LHCN-M2 (cell line): ENCODE measurements at places on chromosomes 16 and 17.

- DNase-seq = peak; percentile 49
These were observed 93.3 kb downstream of the MYO1D start for GRCh38 chr17:32783602-32784001.

- peak; percentile 38 for DNase-seq
These were observed 2.7 kb downstream of the XYLT1 start for GRCh38 chr16:17467923-17468540.

- DNase-seq = no peak
These were observed 5.6 kb upstream of the CARHSP1 start for GRCh38 chr16:8874388-8874787.

DNA sequence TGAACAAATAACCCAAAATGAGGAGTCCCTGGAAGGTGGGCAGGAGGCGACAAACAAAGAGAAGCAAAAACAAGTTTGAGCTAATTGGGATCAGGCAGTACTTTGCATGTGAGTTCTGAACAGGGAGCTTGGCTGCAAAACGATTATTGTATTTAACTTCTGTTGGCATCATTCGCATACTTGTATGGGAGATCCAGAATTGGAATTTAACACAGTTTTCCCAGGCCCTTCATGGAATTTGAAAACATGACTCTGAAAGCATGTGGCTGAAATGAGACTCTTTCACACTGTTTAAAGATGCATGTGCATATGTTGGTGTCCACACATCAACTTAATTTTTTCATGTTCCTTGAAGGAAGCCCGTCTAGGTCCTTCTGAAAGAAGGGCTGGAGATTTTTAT is 674.3 kb downstream of the WWOX start:
- DNase-seq = no peak

GRCh38 chr16:69443927-69444631 is 19.7 kb downstream of the CYB5B start:
- peak; percentile 40 for DNase-seq

- DNase-seq = no peak
These were observed 7.1 kb upstream of the RAB40C start for GRCh38 chr16:582614-583331.

DNA sequence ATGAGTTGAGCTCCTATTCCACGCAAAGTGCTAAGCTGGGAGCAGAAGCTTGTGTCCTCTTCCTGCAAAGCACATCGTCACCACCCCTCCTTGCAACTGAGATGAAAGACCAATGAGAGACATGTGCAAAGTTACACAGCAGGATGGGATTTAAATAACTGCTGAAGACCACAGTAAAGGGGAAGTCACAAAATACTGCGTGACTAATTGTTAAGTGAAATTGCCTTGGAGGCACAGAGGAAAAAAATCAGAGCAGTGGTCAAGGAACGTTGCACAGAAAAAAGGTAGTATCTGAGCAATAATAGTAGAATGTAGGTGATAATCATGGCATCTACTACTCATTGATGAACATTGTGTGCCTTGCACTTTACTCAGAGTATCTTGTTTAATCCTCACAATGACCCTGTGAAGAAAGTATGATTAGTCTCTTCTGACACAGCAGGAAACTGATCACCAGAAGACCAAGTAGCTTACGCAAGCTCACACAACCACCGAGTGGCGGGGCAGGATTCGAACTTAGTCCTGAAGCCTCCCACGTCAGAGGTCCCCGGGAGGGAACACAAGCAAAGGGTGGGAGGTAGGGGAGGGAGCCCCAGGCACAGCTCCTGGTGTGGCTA is 15.4 kb upstream of the MYO18A start:
- no peak for DNase-seq

DNA sequence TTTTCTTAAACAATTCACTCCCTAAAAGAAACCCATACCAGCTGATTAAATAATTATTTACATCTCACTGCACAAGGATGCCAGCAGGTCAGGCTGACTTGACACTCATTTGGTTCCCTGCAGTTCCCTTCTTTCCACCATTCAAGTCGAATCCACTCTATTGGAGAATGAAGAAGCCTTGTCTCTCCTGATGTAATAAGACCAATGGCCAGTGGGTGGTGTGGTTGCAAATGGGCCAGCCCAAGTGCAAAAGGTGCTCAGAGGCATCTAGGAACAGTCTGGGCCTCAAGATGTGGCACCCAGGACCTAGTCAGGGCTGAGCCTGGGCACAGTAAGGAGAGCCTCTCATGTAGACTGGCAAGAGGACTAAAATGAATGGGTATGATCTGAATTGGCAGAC is 9.3 kb downstream of the C16orf78 start:
- no peak for DNase-seq

DNA sequence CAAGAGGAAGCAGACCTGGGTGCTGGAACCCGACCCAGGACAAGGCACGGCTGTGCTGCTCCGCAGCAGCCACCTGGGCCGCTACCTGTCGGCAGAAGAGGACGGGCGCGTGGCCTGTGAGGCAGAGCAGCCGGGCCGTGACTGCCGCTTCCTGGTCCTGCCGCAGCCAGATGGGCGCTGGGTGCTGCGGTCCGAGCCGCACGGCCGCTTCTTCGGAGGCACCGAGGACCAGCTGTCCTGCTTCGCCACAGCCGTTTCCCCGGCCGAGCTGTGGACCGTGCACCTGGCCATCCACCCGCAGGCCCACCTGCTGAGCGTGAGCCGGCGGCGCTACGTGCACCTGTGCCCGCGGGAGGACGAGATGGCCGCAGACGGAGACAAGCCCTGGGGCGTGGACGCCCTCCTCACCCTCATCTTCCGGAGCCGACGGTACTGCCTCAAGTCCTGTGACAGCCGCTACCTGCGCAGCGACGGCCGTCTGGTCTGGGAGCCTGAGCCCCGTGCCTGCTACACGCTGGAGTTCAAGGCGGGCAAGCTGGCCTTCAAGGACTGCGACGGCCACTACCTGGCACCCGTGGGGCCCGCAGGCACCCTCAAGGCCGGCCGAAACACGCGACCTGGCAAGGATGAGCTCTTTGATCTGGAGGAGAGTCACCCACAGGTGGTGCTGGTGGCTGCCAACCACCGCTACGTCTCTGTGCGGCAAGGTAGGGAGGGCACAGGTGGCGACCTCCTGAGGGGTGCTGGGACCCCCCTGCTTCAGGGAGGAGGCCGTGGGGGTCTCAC is 667 bp downstream of the FSCN2 start:
- DNase-seq = no peak

DNA sequence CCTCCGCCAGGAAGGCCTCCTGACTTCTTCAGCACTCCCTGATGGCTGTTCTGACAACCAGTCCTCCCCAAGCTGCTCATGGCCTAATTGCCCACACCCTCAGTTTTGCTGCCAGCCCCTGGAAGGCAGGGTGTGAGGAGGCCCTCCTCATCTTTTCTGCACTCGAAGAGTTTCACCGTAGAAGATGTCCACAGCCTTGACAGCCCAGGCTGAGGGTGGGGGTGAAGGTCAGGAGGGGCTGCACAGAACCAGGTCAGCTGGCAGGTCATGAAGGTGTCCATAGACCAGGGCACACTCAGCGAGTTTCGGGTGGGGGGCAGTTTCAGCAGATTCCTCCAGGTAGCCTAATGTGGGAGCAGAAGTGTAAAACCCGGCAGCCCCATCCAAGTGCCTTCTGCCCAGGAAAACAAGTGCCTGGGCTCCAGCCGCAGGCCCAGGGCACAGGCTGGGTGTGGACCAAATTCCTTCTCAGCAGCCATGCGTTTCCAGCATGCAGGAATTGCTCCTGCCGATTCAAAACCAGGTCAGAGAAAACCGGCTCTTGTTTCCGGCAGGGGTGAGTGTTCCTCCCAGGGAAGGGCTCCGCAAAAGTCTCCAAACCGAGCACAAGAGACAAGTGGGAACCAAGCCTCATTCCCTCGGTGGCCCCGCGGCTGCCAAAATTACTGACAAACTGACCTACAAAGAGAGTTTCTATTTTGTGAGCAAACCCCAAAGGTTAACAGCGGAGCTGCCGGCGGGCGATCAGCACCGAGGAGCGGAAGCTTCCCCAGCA is 228.8 kb downstream of the C16orf78 start:
- DNase-seq = no peak

DNA sequence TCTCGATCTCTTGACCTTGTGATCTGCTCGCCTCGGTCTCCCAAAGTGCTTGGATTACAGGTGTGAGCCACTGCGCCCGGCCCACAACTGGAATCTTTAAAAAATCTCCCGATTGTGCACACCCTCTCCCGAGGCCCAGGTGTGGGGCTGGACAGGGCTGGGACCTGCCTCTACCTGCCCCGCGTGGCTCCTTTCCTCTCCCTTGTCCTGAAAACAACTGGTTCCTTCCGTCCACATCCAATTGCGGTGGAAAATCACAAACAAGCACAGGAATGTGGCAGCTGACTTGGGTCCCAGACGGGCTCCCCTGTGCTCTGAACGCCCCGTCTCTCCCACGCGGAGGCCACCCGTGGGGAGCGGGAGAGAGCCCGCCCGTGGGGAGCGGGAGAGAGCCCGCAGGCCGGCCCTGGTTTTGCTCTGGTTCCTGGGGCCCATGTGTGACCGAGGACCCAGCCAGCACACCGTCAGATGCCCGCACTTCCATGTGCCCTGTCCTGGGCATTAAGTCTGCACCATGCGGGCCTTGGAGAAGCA is 3.0 kb upstream of the TMEM204 start:
- DNase-seq = no peak

DNA sequence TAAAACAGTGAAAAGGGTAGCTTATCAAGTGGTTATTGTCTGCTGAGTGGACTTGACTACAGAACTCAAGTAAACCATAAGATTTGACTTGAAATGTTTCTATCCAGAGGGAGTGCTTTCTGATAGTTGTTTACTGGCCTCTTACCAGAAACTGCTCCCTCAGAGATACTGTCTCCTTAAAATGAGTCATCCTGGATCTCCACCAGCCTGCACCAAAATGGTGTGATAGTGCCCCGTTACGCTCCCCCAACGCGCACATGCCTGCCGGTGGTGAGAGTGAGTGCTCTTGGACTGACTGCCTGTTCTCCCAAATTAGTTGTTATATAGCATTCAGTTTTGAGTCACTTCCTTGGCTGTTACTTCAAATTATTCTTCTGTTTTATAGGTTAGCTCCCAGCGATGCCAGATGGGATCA is 22.9 kb downstream of the PRCD start:
- peak; percentile 91 for DNase-seq

DNA sequence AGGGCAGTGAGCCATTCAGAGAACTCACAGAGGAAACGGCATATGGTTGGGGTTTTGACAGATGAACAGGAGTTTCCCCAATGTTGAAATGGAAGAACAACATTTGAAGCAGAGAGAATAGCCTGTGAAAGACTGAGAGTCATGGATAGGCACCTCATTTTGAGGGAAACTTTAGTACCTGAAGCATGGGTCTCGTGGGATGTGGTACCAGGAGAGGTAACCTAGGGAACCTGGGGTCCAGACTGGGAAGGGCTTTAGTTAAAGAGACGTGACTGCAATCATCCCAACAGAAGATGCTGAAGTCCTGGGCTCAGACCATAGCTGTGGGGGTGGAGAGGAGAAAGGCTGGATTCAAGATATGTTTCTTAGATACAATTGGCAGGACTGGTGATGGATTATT is 137.8 kb upstream of the CCL2 start:
- no peak for DNase-seq
